ENCODE measurements at places on chromosomes 7 and 10. TPM values are rescaled to one million over a fixed set of nuclear protein-coding genes. Genes with fewer than 3 reads are reported as not detected.

SFRP5 gene
- total RNA-seq: 1.7 TPM

SKIDA1 gene
- 5.9 TPM for total RNA-seq

NPSR1 gene
- not detected for total RNA-seq

AKR1C8 gene
- total RNA-seq: not detected

MCMBP gene
- total RNA-seq: 90.2 TPM

ZNF467 gene
- 0.31 TPM for total RNA-seq

GHRHR gene
- 5.9 TPM for total RNA-seq

ZPBP gene
- total RNA-seq: not detected

PLOD3 gene
- 74.5 TPM for total RNA-seq

AZGP1 gene
- total RNA-seq: 0.24 TPM

CFAP69 gene
- total RNA-seq: 2.9 TPM

LANCL2 gene
- total RNA-seq: 26.4 TPM

TMEM176A gene
- not detected for total RNA-seq

DNAJC12 gene
- total RNA-seq: 0.90 TPM

C10orf53 gene
- total RNA-seq: not detected

TRIM4 gene
- total RNA-seq: 6.9 TPM

GRID2IP gene
- total RNA-seq: 1.7 TPM

HOXA2 gene
- not detected for total RNA-seq
